ENCODE measurements at places on chromosomes 11 and 22.

DNA sequence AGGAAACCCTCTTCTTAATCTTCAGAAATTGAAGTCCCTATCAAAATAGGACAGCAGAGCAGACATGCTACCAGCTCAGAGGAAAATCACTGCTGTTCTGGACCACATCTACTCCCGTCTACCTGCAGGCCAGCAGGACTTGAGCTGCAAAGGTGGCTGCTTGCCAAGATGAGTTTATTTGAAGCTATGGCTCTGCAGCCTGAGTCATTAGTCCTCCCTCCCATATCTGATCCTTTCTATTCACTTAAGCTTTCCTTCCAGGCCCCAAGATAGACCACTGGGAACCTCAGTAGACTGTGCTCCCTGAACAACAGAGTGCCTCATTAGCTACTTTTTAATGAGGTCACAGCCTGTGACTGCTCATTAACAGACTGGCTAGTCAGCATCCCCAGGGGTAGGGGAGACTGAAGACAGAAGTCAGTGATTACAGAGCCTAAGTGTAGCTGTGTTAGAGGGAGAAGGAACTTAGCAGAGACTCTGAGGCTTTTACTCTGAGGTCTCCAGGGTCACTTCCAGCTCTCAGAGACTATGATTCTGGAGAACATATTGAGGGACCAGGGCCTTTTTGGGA is 6.8 kb upstream of the OR10A2 start:
- no peaks in the 10 kb centered on the region for H3K27me3 ChIP-seq
- H3K27ac ChIP-seq: no peak overlapping the region
- no peak for DNase-seq
- no peak overlapping the region for H3K4me3 ChIP-seq
- no peaks in the 10 kb centered on the region for H3K36me3 ChIP-seq

GRCh38 chr11:70456921-70457532 is 58.7 kb downstream of the CTTN start:
- no peaks in the 10 kb centered on the region for H3K36me3 ChIP-seq
- peaks cover 6% of the 10 kb centered on the region for H3K27me3 ChIP-seq
- H3K27ac ChIP-seq: no peak overlapping the region
- peak; percentile 28 for DNase-seq

- H3K36me3 ChIP-seq: no peaks in the 10 kb centered on the region
- no peak overlapping the region for H3K27ac ChIP-seq
- H3K4me1 ChIP-seq: no peaks in the 10 kb centered on the region
- H3K4me3 ChIP-seq: no peak overlapping the region
- no peak for DNase-seq
- no peaks in the 10 kb centered on the region for H3K27me3 ChIP-seq
Measured at GRCh38 chr11:121228851-121229250, 63.7 kb upstream of the SC5D start.

DNA sequence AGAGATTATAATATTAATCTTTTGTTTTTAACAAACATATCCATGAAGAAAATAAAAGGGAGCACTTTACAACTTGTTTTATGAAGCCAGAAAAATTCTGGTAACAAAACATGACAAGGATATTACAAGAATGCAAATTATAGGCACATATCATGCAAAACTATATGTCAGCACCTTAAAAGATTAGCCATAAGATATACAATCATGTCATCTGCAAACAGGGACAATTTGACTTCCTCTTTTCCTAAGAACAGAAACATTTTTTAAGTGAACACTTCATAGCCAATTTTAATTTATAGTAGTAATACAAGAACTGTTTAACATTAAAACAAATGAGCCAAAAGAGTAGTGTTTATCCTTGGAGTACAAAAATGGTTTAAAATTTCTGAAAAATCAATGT is 916.5 kb upstream of the CNTN5 start:
- H3K36me3 ChIP-seq: no peaks in the 10 kb centered on the region
- no peaks in the 10 kb centered on the region for H3K4me1 ChIP-seq
- no peak for DNase-seq
- H3K27ac ChIP-seq: no peak overlapping the region

GRCh38 chr11:5507933-5508305 is 1.8 kb downstream of the UBQLN3 start:
- no peak for DNase-seq
- H3K27me3 ChIP-seq: no peaks in the 10 kb centered on the region
- H3K27ac ChIP-seq: no peak overlapping the region
- no peaks in the 10 kb centered on the region for H3K36me3 ChIP-seq

DNA sequence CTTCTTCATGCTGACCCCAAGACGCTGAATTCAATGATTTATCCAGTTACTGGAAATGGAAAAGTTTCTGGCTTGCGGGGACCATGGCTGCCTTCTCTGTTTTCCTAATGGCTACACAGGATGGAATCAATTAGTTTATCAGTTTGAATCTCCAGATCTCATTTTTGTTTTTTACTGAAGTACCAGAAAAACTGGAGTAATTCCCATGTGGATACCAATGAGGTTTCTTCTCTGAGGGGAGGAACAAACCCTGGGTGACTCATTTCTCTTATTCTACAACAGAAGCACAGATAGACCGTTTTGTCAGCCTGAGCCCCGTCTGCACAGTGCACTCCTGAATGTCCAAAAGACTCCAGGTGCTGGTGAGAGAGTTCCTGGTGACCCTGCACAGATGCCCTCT is 3.4 kb downstream of the ZNF195 start:
- DNase-seq: no peak
- peaks cover 5% of the 10 kb centered on the region for H3K4me1 ChIP-seq
- no peak overlapping the region for H3K27ac ChIP-seq
- H3K27me3 ChIP-seq: no peaks in the 10 kb centered on the region
- H3K36me3 ChIP-seq: peaks cover 18% of the 10 kb centered on the region
- no peak overlapping the region for H3K4me3 ChIP-seq

- H3K27me3 ChIP-seq: no peaks in the 10 kb centered on the region
- peak overlapping the region; percentile 87 for H3K27ac ChIP-seq
- no peaks in the 10 kb centered on the region for H3K36me3 ChIP-seq
- H3K4me1 ChIP-seq: peaks cover 22% of the 10 kb centered on the region
Measured at GRCh38 chr11:95231881-95232605, 1.0 kb upstream of the SESN3 start.

DNA sequence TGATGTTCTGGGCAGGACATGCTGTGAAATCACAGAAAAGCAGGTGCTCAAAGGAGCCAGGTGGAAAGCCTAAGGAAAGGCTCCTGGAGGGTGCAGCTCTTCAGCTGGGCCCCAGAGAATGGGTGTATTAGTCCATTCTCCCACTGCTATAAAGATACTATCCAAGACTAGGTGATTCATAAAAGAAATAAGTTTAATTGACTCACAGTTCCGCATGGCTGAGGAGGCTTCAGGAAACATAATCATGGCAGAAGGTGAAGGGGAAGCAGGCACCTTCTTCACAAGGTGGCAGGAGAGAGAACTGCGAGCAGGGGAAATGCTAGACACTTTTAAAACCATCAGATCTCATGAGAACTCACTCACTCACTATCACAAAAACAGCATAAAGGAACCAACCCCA is 43.1 kb upstream of the DEUP1 start:
- no peaks in the 10 kb centered on the region for H3K27me3 ChIP-seq
- no peaks in the 10 kb centered on the region for H3K4me1 ChIP-seq
- no peak for DNase-seq
- H3K36me3 ChIP-seq: no peaks in the 10 kb centered on the region
- no peak overlapping the region for H3K4me3 ChIP-seq

DNA sequence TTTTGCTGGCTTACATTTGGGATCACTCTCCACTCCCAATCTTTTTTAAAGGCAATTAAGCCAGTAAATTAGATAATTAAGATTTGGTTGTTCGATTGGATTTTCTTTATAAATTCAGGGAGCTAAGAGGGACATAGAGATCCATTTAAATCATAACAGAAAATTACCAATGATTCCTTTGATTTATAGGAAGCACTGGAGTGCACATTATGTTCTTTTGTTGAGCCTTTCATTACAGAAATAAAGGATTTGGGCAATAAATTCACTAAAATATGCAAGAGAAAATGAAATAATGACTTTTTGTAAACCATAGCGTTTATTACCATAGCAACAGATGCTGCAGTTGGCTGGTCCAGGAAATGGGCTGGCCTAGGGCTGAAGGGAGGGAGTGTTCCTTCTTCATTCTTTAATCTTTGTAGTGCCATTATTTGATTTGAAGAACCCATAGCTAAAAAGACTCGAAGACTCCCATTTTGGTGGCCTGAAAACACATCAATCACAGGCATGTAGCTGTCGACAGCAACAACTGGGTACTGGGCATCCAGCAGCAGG is 73.0 kb downstream of the C2CD3 start:
- no peak for DNase-seq
- H3K36me3 ChIP-seq: peaks cover 78% of the 10 kb centered on the region
- H3K27me3 ChIP-seq: no peaks in the 10 kb centered on the region
- H3K27ac ChIP-seq: no peak overlapping the region
- H3K4me1 ChIP-seq: no peaks in the 10 kb centered on the region
- no peak overlapping the region for H3K4me3 ChIP-seq
